ENCODE measurements at places on chromosomes 2 and 18.

DNA sequence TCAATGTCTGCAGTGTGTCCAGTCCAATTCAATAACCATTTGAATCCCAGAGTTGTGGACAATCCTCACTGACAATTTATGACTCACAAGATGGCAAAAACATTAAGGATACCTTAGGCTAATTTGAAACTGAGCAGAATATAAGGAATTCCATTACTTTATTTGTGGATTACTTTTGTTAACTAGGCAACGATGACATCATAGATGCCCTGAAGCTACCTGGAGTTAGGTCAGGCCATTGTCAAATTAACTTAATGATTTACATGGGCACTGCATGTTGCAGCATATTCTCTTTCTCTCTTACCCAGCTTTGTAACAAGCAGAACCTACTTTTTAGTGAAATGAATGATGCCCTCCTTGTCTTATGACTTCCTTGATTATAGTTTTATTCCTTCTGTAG, 100.0 kb upstream of the CDCA7 start:
- DNase-seq: no peak

GRCh38 chr2:219965287-219966194, 338.1 kb downstream of the SLC4A3 start:
- no peak for DNase-seq

DNA sequence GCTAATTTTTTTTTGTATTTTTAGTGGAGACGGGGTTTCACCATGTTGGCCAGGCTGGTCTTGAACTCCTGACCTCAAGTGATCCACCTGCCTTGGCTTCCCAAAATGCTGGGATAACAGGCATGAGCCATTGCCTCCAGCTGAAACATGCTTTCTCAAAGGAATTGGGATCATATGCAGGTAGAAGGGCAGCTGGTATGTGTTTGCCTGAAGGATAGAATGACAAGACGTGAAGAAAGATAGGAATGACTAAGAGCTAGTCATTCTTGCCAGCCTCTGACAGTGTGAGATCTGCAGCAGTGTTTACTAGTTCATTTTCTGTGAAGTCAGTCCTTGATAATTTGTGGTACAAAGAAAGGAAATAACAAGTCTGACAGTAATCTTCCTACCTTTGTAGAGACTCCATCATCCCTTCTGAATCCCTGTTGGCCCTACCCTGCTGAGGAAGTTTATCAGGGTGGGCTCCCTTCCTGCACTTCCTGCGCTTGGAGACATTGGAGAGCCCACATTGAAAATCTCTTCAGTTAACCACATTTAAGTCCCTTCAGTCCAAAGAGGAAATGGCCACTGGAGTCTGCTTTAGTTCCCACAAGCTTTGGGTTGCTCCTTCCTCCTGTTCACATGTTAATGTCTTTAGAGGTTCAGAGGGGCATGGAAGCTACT, 14.7 kb downstream of the CFLAR start:
- no peak for DNase-seq

GRCh38 chr2:12051831-12052230, 305.4 kb downstream of the LPIN1 start:
- no peak for DNase-seq

DNA sequence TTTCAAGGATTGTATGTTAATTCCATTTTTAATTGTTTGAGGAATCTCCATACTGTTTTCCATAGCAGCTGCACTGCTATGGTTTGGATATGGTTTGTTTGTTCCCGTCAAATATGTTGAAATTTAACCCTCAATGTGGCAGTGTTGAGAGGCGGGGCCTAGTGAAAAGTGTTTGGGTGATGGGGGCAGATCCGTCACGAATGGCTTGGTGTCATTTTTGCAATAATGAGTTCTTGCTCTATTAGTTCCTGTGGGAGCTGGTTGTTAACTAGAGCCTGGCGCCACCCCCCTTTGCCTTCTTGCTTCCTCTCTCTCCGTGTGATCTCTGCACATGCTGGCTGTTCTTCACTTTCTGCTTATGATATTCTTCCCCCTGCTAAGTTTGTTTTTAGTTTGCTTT, 71.4 kb upstream of the LDLRAD4 start:
- DNase-seq: no peak

GRCh38 chr2:33219850-33220275, 256.6 kb upstream of the RASGRP3 start:
- DNase-seq: no peak

GRCh38 chr2:41967476-41968181, 80.2 kb upstream of the PKDCC start:
- no peak for DNase-seq

DNA sequence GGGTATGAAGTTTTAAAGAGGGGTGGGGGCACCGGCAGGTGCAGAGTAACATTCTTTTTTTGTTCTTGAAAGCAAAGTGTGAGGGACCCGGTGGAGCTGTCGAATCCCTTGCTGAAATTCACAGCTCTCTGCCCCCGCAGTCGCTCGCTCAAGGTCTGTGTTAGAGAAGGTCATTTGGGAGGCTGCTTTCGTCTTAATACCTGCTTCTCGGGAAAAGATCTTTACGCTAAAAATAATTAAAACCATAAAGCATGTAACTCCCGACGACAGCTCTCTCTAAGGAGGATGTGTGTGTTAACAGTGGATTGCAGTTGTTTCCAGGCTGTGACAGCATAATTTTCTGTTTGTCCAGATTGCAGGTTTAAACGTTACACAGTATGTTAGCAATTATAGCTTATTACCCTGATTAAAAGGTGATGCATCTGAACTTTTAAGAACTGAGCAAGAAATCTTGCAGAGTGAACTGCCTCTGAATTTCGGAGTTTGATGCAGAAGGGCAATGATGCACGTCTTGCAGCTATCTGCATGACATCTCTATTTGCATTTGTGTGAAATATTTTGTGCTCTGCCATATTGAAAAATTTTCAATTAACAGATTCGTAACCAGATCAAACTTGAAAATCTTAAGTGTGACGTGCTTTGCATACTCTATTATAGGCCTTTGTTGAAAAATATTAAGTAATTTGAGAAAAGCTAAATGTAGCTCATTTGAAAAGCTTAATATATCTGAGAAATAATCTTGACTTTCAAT, 954 bp downstream of the RAPGEF4 start:
- DNase-seq: no peak

DNA sequence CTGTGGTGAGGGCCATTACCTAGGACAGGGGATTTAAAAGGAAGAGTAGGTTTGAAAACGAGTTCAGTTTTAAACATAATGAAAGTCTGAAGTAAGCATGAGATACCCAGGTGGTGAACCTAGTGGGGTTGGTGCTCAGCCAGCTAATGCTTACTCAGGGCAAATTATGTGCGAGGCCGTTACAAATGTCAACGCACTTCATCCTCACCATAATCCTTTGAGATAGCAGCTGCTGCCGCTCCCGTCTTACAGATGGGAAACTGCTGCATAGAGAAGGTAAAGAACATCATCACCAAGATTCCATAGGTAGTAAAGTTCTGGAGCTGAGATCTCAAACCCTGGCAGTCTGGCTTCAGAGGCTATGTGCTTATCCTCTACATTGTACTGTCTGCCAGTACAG, 209.0 kb downstream of the DYM start:
- DNase-seq: no peak

- no peak for DNase-seq
These were observed 615.0 kb upstream of the DDX18 start for GRCh38 chr2:117199511-117199910.

GRCh38 chr2:7868836-7869235, 813.0 kb upstream of the ID2 start:
- no peak for DNase-seq

GRCh38 chr2:48105848-48106247, 199.6 kb upstream of the FBXO11 start:
- DNase-seq: no peak

DNA sequence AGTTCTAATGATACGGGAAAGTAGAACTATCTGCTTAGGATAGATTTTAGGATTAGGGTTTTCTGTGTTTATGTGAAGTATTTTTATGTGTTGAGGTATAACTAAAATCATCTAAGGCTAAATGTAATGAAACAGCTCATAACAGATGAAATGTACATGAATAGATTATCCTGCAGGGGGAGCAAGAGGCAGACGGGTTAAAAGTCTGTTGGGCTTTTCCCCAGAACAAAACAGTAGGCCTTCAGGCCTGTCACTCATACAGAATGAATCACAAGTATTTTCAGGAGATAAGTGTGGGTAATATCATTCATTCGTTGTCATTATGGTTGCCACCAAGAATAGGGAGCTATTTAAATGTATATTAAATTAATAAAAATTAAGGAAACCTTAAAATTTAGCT, 107.9 kb upstream of the IL1R2 start:
- peak; percentile 8 for DNase-seq

- no peak for DNase-seq
These were observed 70.3 kb upstream of the DSG1 start for GRCh38 chr18:31247574-31248199.

GRCh38 chr2:81396417-81397019, 1092.0 kb upstream of the LRRTM1 start:
- no peak for DNase-seq

DNA sequence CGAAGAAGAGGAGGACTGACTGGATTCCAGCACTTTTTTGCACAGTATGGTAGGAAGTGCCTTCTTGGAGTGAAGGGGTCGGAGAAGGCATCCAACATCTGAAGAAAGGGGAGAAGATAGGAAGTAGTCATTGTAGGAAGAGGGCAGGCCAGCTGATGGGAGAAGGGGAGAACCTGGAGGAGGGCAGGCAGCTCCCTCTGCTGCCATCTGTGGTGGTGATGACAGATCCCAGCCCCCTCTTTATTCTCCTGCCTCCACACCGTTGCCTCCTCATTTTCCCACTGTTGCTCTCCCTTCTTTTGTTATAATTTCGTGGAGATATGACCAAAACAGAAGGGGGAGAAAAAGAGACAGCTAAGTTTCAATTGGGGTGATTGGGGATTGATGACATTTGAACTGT, 2.9 kb upstream of the SCYGR2 start:
- DNase-seq: no peak

GRCh38 chr2:197078535-197078934, 152.0 kb upstream of the PGAP1 start:
- DNase-seq: no peak

GRCh38 chr2:146633159-146633558, 1211.7 kb upstream of the ACVR2A start:
- DNase-seq: no peak

GRCh38 chr2:15965564-15966019, 25.2 kb downstream of the MYCN start:
- peak; percentile 36 for DNase-seq

DNA sequence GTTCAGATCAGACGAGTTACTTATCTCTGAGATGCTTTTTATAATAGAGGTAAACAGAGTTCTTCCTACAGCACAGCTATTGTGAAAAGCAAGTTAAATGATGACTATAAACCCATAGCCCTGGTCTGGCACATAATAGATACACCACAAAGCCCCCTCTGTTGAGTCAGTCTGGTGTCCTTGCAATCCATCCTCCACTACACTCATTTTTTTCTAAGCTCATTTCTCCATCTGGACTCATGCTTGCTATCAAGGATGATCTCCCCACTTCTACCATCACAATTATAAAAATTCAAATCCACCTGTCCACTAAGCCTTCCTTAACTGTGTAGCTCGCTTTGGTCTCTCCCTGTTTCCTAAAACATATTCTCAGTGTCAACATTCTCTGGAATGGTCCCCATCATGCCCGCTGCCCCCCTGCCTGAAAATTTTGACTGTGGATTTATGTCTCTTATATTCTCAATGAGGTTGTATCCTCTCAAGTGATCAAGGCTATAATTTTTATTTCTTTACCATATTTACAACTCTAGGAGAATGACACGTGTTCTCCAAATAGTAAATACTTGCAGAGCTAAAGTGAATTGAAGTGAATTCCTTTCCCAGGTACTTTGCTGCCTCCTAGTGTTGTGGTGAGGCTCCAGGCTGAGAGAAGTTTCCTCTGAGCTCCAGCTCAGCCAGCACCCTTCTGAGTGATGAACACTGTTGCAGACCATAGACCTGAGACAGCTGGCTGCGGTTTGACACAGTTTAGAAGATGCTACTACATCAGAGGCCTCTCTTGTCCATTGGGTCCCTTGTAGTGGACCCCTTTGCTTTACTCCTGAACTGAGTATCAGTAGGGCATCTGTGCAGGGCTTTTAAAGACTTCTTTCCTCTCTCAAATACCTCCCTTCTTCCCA, 108.7 kb downstream of the DPP10 start:
- peak; percentile 1 for DNase-seq

- no peak for DNase-seq
These were observed 13.0 kb downstream of the GRHL1 start for GRCh38 chr2:9964334-9964980.

GRCh38 chr2:73852020-73852419, 23.3 kb downstream of the STAMBP start:
- no peak for DNase-seq

- DNase-seq: no peak
These were observed 220.4 kb upstream of the FOSL2 start for GRCh38 chr2:28172114-28172898.

GRCh38 chr2:219477815-219478214, 20.9 kb upstream of the GMPPA start:
- no peak for DNase-seq

DNA sequence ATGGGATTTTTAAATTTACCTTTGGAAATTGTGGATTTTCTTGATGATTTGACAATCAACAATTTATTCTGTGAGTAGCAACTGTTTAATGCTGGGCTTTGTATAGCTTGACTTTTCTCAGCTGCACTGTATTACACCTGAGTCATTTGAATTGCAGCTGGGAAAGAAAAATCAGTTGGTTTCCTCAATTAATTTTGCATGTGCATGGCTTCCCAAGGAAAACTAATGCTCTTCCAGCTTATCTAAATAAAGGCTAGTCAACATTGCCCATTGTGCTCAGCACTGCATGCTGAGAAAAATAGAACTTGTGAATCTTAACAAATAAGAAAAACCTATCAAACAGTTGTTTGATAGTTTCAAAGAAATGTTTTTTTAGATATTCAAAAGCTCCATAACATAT, 268.3 kb upstream of the CDH20 start:
- DNase-seq: no peak
